ENCODE measurements at places on chromosomes 2 and 18. TPM values are rescaled to one million over a fixed set of nuclear protein-coding genes. Genes with fewer than 3 reads are reported as not detected.

DNA sequence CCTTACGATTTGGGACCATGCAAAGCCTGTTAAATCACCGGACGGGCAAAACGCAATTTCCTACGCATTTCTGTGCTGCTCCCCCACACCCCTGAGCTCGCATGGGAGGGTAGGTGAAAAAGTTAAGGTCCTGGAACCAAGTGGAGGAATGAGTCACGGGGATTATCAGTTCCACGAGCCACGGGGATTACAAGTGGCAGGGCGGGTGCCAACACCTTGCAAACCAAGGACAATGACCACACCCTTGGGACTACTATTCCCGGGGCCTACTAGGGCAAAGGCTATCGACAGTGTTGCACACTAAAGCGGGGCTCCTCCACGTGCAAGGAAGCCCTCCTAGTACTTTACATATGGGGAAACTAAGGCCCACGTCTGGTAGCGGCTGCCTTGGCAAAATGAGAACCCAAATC lies 447 bp downstream of the RETSAT start:
- DNase-seq: no peak

GRCh38 chr2:179393481-179393880 lies 128.8 kb upstream of the SESTD1 start:
- no peak for DNase-seq

EFR3B gene
- 0.39 TPM for total RNA-seq

LOXHD1 gene
- under 0.01 TPM for total RNA-seq

STARD6 gene
- total RNA-seq: 0.13 TPM

CBLN2 gene
- not detected for total RNA-seq

HMSD gene
- not detected for total RNA-seq

ST6GAL2 gene
- total RNA-seq: 0.63 TPM

FIGN gene
- under 0.01 TPM for total RNA-seq

ERICH2 gene
- total RNA-seq: not detected

- no peak for DNase-seq
These were observed 24.6 kb downstream of the CROCC2 start for GRCh38 chr2:240930631-240931318.

Data from dermis microvascular lymphatic vessel endothelial cell (primary cell).